Fibroblast of the aortic adventitia (primary cell): ENCODE measurements at places on chromosomes 16 and 17. TPM values are rescaled to one million over a fixed set of nuclear protein-coding genes. Genes with fewer than 3 reads are reported as not detected.

DNA sequence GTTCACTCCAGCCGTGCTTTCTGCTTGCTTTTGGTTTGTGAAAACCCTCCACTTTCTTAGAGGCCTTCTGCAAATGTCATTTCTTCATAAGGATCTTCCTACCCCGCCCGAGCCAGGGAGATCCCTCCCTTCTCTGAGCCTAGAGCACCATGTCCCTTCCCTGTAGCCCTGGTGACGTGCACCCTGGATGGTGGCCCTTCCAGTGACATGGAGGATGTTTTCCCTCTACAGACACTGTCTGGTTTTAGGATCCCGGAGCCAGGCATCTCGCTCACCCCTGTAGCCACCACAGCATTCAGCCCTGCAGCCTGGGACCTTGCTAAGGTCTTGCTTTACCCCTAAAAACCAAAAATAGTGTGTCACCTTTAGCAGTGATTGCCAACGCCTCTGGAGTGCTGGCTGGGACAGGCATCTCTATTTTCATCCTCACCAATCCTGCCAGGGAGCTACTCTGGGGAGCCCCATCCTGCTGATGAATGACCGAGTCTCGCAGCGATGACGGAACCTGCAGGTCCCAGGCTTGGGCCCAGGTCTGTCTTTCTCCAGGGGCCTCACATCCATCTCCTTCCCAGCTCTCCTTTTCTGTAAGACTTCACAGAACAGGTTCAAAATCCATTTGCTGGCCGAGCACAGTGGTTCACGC is 394.1 kb upstream of the TNRC6C start:
- no peak for DNase-seq

GRCh38 chr17:45052052-45052772 is 780 bp upstream of the DCAKD start:
- no peak for DNase-seq

Gene SLC16A11
- 0.27 and 2.4 TPM in 2 replicates for total RNA-seq

Gene TUFM
- 74.6 and 133 TPM in 2 replicates for total RNA-seq

Gene ZSCAN10
- total RNA-seq = not detected in 2 replicates
